ENCODE measurements at places on chromosomes 4 and X. TPM values are rescaled to one million over a fixed set of nuclear protein-coding genes. Genes with fewer than 3 reads are reported as not detected.

Gene HERC5
- total RNA-seq, result 3.3 TPM

Gene SPATA4
- total RNA-seq, result 0.66 TPM

Gene GK
- total RNA-seq, result 44.4 TPM

Gene WDR17
- 2.1 TPM for total RNA-seq

GRCh38 chrX:10048076-10048475, 80.9 kb downstream of the CLDN34 start:
- no peak overlapping the region for H3K4me3 ChIP-seq
- H3K27ac ChIP-seq, result no peak overlapping the region
- no peak for DNase-seq
- H3K4me1 ChIP-seq, result no peaks in the 10 kb centered on the region

Measured in fibroblast of lung (primary cell).